ENCODE measurements at places on chromosomes 5 and 9. TPM values are rescaled to one million over a fixed set of nuclear protein-coding genes. Genes with fewer than 3 reads are reported as not detected.
A peak's percentile ranks its signal among the peaks of the same experiment; 100 is the strongest.

DNA sequence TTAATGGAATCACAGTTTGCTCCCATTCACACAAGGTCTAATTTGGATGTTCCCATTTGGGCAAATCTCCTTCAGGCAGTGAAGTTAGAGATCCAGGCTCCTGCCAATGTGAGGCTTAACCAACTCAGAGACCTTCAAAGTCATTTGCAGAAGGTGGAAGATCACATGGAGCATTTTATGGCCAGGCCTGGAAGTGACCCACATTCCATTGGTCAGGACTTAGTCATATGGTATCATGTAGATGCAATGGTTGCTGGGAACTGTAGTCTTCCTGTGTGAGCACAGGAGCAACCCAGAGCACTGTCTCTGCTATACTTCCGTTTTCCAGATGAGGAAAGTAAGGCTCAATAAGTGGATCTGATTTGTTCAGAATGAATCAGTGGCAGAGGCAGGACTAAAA, 292.7 kb upstream of the SMARCA2 start:
- no peaks in the 10 kb centered on the region for H3K27me3 ChIP-seq
- no peaks in the 10 kb centered on the region for H3K36me3 ChIP-seq
- DNase-seq: no peak

- no peak for DNase-seq
- H3K4me1 ChIP-seq: peaks cover 26% of the 10 kb centered on the region
- H3K36me3 ChIP-seq: no peaks in the 10 kb centered on the region
Measured at GRCh38 chr5:180142824-180143610, 66.0 kb downstream of the RASGEF1C start.

DNA sequence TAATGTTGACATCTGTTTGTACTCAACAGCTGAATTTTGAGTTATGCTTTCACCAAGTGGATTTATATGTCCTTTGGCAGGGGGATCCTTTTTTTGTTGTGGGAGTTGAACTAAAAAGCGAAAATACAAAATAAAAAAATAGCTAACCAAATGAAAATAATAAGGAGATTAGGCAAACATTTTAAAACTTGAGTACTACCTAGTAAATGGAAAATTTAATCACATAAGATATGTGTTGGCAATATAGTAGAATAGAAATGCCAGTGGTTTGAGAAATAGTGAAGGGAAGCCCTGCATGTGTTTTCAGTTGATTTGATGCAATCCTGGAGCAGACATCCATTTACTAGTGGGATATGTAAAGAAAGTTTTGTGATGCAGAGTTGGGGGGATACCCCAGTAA, 98.0 kb downstream of the RASGRF2 start:
- H3K27me3 ChIP-seq: no peaks in the 10 kb centered on the region
- H3K36me3 ChIP-seq: no peaks in the 10 kb centered on the region
- no peak overlapping the region for H3K27ac ChIP-seq

GRCh38 chr5:91850031-91850430, 466.9 kb upstream of the ARRDC3 start:
- no peaks in the 10 kb centered on the region for H3K36me3 ChIP-seq
- H3K27ac ChIP-seq: no peak overlapping the region
- no peak for DNase-seq
- no peaks in the 10 kb centered on the region for H3K27me3 ChIP-seq
- H3K4me1 ChIP-seq: no peaks in the 10 kb centered on the region

GRCh38 chr5:43893951-43894684, 291.1 kb downstream of the NNT start:
- no peak overlapping the region for H3K4me3 ChIP-seq
- no peaks in the 10 kb centered on the region for H3K4me1 ChIP-seq
- no peak for DNase-seq
- H3K27ac ChIP-seq: no peak overlapping the region

DNA sequence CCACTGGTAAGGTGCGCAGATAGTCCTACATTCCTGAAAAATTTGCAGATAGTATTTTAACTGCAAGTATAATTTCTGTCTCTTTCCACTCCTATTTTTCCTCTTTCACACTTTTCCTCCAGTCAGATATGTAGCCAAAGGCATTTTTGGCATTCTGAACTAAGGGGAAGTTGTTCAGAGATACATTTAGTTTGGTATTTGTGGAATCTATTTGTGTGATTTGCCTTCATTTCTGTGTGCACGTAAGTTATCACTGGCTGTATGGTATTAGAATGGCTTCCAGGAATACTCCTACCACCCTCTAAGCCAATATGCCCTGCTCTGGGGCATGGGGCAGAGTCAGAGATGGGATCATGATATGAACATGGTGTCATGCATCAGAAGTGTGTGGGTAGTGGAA, 45.8 kb upstream of the GRAMD2B start:
- H3K27me3 ChIP-seq: no peaks in the 10 kb centered on the region
- H3K36me3 ChIP-seq: no peaks in the 10 kb centered on the region
- DNase-seq: no peak
- no peaks in the 10 kb centered on the region for H3K4me1 ChIP-seq
- no peak overlapping the region for H3K27ac ChIP-seq

DNA sequence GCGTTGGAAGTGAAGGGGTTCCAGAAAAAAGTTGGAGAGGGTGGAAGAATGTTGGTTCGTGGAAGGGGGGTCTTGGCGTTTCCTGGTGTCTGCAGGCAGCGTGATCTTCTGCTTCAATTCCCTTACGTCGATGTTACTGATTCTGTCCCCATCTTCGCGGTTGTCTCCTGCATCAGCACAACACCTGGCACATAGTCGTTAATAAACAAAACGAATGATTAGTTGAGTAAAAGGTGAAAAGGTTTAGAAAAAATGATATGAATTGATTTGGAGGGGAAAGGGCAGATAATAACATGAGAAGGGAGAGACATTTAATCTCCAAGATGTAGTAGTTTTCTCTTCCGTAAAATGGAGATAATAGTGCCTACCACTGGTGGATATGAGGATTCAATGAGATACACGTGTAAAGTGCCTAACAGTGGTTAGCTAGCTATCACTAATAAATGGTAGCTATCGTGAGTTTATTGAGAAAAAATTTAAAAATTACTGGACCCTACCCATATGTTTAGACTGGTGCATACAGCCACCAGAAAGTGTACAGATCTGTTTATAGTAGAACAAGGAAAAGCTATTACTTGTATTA, 556 bp downstream of the MTREX start:
- no peaks in the 10 kb centered on the region for H3K27me3 ChIP-seq
- peak overlapping the region; percentile 93 for H3K4me3 ChIP-seq
- peak overlapping the region; percentile 98 for H3K27ac ChIP-seq
- DNase-seq: no peak

GRCh38 chr5:126911986-126912385, 118.4 kb downstream of the MARCHF3 start:
- no peak for DNase-seq
- H3K4me1 ChIP-seq: no peaks in the 10 kb centered on the region
- H3K27ac ChIP-seq: no peak overlapping the region
- no peaks in the 10 kb centered on the region for H3K27me3 ChIP-seq
- H3K4me3 ChIP-seq: no peak overlapping the region
- no peaks in the 10 kb centered on the region for H3K36me3 ChIP-seq

DNA sequence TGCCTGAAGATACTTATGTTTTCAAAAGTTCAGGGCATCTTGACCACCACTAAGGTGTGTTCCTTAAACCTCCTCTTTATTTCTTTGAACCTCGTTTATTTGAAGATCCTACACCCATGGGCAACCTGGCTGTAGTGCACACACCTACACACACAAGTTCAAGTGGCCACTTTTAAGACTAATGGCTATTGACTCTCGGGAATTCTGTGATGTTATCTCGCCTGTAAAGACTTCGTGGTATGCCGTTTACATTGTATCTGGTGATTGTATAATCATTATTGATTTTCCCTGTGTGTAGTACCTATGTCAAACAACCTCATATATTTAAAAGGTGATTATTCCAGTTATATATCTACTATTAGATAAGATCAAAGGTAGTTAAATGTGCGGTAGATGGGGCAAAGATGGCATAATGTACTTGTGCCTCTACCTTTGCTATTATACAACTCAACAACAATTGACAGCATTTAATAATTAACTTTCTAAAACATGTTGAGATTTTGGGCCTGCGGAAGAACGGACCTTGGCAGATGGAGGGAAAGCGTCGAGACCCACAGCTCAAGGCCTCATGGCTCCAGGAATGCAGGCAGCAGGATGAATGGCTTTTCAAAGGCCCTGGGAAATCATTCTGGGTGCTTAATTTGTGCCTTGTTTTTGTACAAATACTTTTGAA, 51.4 kb upstream of the IRX2 start:
- no peaks in the 10 kb centered on the region for H3K27me3 ChIP-seq
- H3K4me3 ChIP-seq: no peak overlapping the region
- no peak overlapping the region for H3K27ac ChIP-seq

GRCh38 chr5:17218353-17219005, 1.0 kb downstream of the BASP1 start:
- peaks cover 27% of the 10 kb centered on the region for H3K4me1 ChIP-seq
- H3K27me3 ChIP-seq: peaks cover 33% of the 10 kb centered on the region
- H3K36me3 ChIP-seq: no peaks in the 10 kb centered on the region
- peak overlapping the region; percentile 77 for H3K27ac ChIP-seq
- DNase-seq: no peak

DNA sequence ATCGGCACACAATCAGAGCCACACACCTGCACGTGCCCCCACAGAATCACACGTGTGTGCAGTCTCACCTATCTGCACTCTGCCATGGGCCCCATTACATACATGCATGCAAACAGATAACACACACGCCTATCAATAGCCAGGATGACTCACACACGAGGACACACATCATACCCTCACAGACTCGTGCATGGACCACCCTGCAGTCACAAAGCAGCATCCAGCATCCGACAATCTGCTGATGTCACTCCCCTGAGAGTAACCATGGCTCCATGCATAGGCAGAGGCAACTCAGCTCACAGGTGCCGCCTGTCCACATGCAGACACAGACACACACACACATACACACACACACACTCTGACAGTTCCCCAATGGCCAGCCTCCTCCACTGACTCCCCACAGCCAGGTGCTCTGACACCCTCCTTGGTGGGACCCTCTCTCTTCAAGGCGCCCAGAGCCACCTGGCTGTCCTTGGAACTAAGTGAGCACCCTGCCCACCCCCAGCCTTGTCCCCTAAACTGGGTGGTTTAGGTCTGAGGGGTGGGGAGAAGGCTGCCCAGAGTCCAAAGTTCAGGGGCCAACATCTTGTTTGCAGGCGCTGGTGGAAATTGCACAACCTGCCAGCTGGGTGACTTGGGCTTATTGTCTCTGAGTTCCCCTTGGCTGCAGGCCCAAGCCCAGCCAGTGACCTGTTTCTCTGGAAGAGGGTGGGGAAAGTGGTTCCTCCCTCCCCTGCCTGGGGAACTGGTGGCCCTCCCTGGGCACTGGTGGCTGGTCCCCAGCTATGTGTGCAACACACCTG, 34.6 kb upstream of the NEK6 start:
- no peaks in the 10 kb centered on the region for H3K27me3 ChIP-seq
- H3K27ac ChIP-seq: no peak overlapping the region
- DNase-seq: peak; percentile 61
- H3K4me1 ChIP-seq: no peaks in the 10 kb centered on the region
- no peak overlapping the region for H3K4me3 ChIP-seq
- H3K36me3 ChIP-seq: no peaks in the 10 kb centered on the region

GRCh38 chr5:62065050-62065449, 241.0 kb upstream of the KIF2A start:
- H3K27me3 ChIP-seq: no peaks in the 10 kb centered on the region
- DNase-seq: no peak
- no peak overlapping the region for H3K4me3 ChIP-seq
- no peaks in the 10 kb centered on the region for H3K4me1 ChIP-seq
- no peaks in the 10 kb centered on the region for H3K36me3 ChIP-seq
- H3K27ac ChIP-seq: no peak overlapping the region

GRCh38 chr5:112303685-112304084, 115.4 kb downstream of the EPB41L4A start:
- H3K4me3 ChIP-seq: no peak overlapping the region
- H3K27me3 ChIP-seq: no peaks in the 10 kb centered on the region
- no peaks in the 10 kb centered on the region for H3K4me1 ChIP-seq
- DNase-seq: no peak
- no peak overlapping the region for H3K27ac ChIP-seq

GRCh38 chr5:39941416-39941815, 516.6 kb upstream of the DAB2 start:
- no peaks in the 10 kb centered on the region for H3K27me3 ChIP-seq
- no peaks in the 10 kb centered on the region for H3K36me3 ChIP-seq
- H3K4me3 ChIP-seq: no peak overlapping the region
- no peaks in the 10 kb centered on the region for H3K4me1 ChIP-seq
- H3K27ac ChIP-seq: no peak overlapping the region

DNA sequence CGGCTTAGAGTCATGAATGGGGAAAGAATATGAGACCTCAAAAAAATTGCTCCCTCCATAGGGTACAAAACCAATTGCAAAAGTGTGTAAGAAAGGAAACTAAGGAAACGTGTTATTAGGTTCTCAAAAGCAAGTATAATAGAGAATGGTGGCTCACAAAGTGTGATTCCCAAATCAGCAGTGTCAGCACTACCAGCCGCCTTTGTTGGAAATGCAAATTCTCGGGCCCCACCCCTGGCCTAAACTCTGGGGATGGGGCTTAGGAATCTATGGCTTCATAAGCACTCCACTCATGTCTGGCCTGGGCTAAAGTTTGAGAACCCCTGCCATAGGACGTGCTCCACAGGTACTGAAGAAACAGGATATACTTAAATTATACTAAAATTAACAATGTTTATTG, 1.6 kb upstream of the CCDC69 start:
- DNase-seq: no peak
- no peaks in the 10 kb centered on the region for H3K36me3 ChIP-seq
- no peak overlapping the region for H3K27ac ChIP-seq
- H3K4me3 ChIP-seq: no peak overlapping the region
- peaks cover 20% of the 10 kb centered on the region for H3K4me1 ChIP-seq

DNA sequence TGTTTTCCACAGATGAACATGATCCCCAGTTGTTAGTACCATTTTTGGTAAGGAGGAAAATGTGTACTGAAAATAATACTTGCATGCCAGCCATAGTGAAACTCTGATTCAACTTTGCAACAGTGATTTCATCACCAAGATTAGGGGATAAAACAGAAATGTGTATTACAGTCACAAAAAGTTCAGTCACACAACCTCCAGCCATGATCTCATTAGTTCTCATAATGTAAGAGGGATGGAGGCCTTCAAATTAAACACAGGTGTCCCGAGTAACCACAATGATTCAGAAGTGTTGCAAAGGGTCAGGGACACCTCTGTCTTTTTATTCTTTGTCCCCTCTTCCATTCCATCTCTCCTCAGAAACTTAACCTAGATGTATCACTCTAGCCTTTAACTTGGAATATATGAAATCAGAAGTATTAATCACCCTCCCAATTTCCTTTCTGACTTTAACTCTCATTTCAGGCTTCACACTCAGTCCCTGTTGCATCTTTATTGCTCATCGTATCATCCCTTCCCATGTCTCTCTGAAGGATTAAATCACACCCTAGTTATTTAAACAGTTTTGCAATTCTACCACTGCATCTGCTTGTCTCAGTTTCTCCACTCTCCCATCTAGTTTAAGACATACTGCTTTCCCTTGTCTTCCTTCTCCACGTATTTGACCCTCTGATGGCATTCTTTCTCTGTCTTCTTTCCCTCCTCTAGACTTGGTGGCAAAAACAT, 291.2 kb downstream of the ADAMTS6 start:
- no peak overlapping the region for H3K4me3 ChIP-seq
- H3K27ac ChIP-seq: no peak overlapping the region
- no peak for DNase-seq
- H3K27me3 ChIP-seq: no peaks in the 10 kb centered on the region
- peaks cover 3% of the 10 kb centered on the region for H3K4me1 ChIP-seq

The PRR7 gene
- 5.1 TPM for total RNA-seq

The TAS2R1 gene
- not detected for total RNA-seq

Data from tibial nerve (tissue), 4 donors.